ENCODE measurements at places on chromosomes 5 and 9.

DNA sequence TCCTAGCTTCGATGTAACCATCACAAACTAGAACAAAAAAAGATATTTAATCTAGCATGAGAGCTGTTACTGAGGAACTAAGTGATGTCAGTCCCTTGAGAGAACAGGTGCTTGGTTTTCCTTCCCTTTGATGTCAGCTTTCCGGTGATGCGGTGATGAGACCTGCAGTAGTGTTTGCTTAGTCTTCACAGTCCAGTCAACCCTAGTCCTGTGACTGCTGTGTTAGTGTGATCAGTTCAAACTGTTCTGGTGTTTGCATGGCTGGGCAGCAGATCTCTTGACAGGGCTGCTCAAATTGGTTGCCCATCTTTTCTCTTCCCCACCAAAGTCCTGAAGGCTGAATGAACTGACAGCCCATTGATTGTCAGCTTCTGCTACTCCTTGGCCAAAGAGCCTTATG is 608.6 kb upstream of the DAB2 start:
- no peak for DNase-seq

DNA sequence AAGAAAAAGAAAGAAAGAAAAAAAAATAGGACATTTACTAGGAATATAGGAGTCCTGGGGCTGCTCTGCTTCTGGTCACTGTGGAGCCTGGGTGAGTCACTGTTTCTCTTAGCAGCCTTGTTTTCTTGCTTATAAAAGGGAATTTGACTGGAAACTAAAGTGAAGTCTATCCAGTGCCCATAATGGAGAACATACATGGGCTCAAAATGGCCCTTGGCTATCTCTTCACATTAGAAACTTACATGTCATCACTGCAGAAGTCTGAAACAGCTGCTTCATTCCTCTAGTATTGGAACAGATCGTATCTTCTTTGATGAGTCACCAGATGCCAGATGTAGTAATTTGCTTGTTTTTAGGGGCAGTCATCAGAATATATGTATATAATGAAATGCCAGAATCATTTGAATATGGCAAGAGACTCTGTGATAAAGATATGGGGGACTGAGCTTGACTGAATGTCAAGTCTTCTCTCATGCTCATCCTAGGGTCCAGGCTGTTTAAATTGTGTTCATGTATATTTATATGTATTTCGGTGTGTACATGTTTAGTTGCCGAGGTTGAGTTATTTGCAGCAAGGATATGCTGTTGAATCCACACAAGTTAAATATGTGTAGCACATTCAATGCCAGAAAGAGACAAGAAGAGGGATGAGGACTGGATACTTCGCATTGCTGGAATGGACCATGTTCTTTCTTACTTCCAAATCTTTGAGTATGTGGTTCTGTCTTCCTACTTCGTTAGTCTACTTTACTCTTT is 56.7 kb downstream of the SGCD start:
- no peak for DNase-seq

DNA sequence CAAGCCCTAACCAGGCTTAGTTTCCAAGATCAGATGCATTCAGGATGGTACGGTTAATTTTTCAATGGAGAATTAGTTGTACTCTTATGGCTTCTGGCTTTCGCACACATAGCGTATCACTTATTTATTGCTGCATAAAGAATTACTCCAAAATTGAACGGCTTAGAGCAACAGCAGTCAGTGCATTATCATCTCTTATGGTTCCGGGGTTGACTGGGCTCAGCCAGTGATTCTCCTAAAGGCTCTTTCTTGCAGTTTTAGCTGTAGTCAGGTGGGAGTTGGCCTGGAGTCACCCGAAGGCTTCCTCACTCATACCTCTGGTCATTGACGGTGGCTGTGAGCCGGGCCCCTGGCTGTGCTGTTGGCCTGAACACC is 595 bp upstream of the GRHPR start:
- DNase-seq = no peak

- DNase-seq = no peak
Observed at GRCh38 chr9:116279230-116279629, 125.6 kb downstream of the PAPPA start.

Data from activated naive CD8-positive, alpha-beta T cell treated with anti-CD3 and anti-CD28 coated beads, Interleukin-2, amount 50 U/mL, for 16 hours (primary cell).